ENCODE measurements at places on chromosomes 2 and 18. TPM values are rescaled to one million over a fixed set of nuclear protein-coding genes. Genes with fewer than 3 reads are reported as not detected.
A peak's percentile ranks its signal among the peaks of the same experiment; 100 is the strongest.

GRCh38 chr2:54457323-54458023 is 1.3 kb downstream of the SPTBN1 start:
- DNase-seq, result no peak

DNA sequence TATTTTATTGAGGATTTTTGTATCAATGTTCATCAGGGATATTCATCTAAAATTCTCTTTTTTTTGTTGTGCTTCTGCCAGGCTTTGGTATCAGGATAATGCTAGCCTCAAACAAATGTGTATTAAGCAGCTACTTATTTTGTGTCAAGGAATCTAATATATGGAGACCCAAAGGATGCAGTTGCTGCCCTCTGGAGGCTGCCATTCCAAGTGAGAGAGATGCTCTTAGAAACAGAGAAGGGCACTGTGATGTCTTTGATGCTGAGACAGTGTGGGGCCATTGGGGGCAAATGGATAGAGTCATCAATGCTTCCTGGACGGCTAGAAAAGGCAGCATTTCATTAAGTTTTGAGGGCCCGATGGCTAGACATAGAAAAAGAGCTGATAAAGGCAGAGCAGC is 292.6 kb downstream of the SETBP1 start:
- no peak for DNase-seq

- DNase-seq, result peak; percentile 57
Observed at GRCh38 chr18:50286391-50287027, 983 bp downstream of the CXXC1 start.

GRCh38 chr2:9710311-9710710 is 79.5 kb upstream of the YWHAQ start:
- DNase-seq, result no peak

Gene NDUFV2
- 302 TPM for total RNA-seq

DNA sequence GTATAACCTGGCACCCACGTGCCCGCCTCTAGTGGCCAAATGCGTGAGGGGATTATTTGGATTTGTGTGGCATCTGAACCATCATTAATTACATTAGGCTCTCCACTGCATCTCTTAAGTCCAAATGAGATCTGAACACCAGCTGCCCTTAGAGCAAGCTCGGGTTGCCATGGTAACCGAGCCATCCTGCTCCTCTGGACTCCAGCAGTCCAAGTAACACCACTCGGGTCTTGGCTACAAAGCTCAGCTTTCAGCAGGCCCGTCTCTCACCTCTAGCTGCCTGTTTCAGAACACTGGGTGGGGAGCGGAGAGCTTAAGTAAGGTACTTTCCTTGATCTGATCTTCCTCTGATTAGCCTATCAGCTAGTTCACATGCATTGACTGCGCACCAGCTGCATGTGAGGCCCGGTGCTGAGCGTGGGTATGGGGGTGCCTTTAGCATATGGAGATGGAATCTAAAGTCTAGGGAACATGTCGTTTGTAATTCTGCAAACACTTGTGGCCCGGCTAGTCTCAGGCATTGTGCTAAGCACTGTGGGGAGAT is 14.1 kb upstream of the CYS1 start:
- no peak for DNase-seq

Gene BBS5
- 5.0 TPM for total RNA-seq

DNA sequence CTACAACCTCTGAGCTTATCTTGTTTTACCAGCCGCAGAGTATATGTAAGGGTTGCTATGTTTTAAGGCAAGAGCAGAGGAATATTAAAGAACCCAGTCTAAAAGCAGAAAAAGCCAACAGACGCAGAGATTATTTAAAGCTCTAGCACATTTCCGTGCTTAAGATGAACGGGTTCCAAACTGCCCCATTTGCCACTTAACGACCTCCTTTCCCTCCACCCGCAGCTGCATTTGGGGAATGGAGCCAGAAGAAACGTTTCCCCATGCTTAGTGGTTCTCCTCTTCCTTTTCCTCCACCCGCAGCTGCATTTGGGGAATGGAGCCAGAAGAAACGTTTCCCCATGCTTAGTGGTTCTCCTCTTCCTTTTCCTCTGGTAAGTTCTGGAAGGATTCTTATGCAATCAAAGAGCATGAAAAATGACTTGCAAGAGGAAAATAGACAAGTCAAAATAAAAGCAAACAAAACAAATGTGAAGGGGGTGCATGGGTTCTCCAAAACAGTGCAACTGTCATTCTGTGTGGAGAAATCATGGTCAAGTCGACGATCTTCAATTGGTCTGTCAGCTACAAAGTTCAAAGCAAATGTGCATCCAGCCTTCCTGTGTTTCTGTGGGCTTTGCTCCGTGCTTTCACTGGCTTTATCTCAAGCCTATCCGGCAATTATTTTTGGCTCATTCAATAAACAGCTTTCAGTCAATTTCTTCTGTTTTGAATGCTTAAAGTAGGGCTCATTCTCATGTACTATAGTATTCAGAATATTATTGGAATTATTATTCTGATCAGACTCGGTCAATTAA is 57.8 kb downstream of the DIPK1C start:
- no peak for DNase-seq

GRCh38 chr2:25132299-25132635 is 36.1 kb downstream of the POMC start:
- DNase-seq, result no peak

- DNase-seq, result no peak
Observed at GRCh38 chr2:1716441-1716840, 27.9 kb downstream of the PXDN start.

- no peak for DNase-seq
Observed at GRCh38 chr18:13313006-13313686, 94.6 kb downstream of the LDLRAD4 start.

DNA sequence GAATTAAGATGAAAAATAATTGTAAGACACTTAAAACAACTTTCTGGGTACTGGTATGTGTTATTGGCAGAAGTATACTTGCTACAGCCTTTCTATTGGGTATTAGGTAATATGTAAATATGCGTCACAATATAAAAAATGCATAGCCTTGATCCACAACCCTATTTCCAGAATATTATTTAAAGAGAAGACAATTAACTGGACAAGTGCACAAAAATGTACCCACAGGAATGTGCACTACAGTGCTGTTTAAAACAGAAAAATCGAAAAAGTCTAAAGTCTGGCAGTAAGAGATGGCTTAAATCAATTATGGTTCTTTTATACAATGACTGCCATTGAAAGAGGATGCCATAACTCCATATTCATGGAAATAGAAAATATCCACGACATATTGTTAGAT is 149.7 kb downstream of the UPP2 start:
- no peak for DNase-seq

- no peak for DNase-seq
Observed at GRCh38 chr2:27807476-27807875, 36.0 kb downstream of the MRPL33 start.

Gene FARP2
- 32.5 TPM for total RNA-seq

DNA sequence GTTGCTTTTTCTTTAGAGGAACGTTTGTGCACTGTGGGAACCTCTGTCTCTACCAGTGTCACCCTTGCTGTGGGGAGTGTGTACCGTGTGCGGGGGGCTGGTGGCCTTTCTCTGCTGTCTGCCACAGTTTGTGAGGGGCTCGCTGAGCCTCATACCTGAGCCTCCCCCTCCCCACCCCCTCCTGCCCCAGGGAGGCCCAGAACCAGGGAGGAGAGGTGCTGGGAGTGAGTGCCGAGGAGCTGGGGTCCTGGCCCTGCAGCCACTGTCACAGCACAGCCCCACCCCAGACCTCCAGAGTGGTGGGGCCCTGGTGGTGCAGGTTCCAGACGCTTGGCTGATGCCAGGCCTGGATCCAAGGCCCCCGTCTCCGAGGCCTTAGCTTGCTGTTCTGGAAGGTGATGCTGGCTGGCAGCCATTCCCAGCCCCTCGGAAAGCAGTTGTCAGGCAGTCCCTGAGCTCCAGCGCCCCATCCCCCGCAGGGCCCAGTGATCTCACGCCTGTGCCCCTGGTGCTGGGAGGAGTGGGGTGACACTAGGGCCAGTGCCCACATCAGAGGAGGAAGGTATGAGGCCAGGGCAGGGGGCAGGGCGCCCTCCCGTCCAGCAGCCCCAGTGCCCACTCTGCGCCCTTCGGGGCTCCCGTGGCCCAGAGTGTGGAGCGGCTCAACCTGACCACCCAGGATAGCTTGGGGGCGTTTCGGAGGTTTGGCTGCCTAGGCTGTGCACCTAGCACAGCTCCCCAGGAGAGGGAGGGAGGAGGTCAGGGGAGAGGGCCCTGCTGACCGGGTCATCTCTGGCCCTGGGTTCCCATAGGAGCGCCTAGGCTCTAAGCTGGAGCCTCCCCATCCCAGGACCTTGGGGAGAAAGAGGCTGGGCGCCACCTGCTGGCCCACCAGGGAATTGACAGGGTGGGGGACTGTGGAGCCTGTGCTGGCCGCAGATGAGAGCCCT is 53.0 kb upstream of the ALPP start:
- peak; percentile 21 for DNase-seq

Gene PLEK
- 0.56 TPM for total RNA-seq

DNA sequence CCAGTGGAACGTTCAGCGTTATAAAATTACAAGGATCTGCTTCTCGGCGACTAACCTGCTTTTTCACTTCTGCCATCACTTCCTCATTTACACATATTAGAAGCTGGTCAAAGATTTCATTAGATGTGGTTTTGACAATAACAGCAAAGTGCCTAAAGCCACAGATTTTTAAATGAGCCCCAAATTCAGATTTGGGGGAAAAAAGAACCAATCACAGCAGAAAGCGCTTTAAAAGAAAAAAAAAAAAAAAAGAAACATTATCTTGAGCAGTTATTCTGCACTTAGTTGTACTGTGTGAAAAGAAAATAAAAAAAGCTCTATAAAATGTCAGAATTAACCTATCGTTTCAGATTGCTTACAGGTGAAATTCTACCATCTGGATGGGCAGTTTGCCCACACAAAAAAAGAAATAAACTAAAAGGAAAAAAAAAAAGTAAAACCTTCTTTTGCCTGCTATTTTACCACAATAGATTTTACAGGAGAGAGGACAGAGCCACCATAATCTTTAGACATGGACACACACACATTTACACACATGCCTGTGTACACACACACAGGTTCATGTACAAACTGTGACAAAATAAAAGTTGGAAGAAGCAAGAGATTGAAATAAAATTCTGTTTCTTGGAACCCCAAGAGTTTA is 167.2 kb downstream of the TCF4 start:
- no peak for DNase-seq

All from K562 (cell line).